Aorta (tissue), 5 donors: ENCODE measurements at places on chromosomes 6 and 20. TPM values are rescaled to one million over a fixed set of nuclear protein-coding genes. Genes with fewer than 3 reads are reported as not detected.

KLC4 gene
- total RNA-seq, result 20.1 TPM

DNA sequence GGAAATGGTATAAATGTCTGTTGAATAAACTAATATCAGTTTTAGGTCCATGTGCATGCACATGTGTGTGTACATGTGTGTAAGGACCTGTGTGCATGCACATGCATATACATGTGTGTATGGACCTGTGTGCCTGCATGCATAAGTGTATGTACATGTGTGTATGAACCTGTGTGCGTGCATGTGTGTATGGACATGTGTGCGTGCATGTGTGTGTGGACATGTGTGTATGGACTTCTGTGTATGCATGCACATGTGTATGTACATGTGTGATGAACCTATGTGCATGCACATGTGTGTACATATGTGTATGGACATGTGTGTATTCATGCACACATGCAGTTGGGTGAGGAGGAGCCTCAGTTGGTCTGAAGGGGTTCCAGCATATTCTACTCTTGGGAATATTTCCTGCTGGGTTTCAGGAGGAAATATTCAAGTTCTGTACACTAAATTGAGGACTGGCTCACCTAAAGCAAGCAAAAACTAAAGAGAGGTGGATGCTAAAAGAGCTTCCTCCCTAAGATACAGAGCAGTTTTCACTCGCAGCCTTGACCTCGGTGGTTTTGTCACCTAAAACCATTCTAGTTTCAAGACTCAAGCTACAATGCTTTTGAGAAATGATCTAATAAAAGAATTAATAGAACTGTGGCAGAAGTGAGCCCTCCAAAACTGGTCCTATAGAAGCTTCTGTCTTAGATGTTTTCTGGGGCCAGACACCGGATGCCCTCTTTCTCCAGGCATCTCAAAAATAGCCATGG, 742.8 kb downstream of the MAFB start:
- H3K4me1 ChIP-seq, result no peaks in the 10 kb centered on the region
- H3K36me3 ChIP-seq, result no peaks in the 10 kb centered on the region
- DNase-seq, result no peak

DNA sequence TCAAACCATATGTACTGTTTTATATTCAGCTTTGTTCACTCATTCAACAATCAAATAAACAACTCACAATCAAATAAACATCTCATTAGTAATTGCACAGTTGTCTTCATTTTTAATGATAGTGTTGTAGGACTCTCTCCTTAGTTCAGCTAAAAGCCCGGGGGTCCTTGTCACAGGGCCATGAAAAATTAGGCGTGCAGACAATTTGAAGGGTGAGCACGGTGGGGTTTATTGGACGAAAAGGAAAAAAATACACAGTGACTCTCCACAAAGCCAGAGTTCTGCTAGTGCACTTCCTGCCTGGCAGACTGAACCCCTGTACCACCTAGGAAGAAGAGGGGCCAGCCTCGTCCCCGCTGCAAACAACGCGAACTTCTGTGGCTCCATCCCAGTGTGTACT, 257.6 kb upstream of the FLRT3 start:
- no peaks in the 10 kb centered on the region for H3K36me3 ChIP-seq
- no peaks in the 10 kb centered on the region for H3K4me1 ChIP-seq
- DNase-seq, result no peak
- H3K4me3 ChIP-seq, result no peak overlapping the region
- no peak overlapping the region for H3K27ac ChIP-seq

ANKRD66 gene
- total RNA-seq, result not detected

DNA sequence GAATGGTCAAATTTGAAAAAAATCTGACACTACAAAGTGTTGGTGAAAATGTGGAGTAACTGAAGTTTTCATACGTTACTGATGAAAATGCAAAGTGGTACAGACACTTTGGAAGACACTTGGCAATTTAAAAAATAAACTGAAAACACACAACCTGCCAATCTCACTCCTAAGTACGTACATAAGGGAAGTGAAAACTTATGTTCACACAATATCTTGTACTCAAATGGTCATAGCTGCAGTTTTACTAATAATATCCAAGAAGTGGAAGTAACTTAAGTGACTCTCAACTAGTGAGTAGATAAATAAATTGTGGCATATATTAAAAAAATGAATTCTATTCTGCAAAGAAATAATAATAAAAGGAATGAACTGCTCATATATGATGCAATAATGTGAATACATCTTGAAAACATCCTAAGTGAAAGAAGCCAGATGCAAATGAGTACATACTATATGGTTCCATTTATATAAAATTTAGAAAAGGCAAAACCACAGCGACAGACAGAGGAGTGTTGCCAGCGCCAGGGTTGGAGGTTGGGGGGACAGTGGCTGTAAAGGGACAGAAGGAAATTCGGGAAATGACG, 198.2 kb downstream of the ERMARD start:
- DNase-seq, result no peak
- H3K36me3 ChIP-seq, result no peaks in the 10 kb centered on the region
- no peaks in the 10 kb centered on the region for H3K4me1 ChIP-seq
- no peaks in the 10 kb centered on the region for H3K27me3 ChIP-seq

DNA sequence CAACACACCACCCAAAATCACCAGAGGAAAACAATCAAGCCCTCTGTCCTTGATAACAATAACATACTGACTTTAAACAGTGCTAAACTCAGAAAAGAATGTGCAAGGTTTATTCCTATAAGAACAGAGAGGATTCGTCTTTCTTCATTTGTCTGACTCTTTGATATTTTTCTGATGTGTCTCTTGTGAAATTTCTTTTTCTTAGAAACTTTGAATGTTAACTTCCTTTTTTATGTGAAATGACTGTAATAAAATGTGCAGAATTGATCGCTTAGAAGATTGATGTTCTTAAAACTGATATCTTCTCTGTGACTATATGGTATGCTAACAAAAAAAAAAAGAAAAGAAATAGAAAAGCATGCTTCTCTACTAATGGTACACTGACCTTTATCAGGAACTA, 947.4 kb upstream of the CITED2 start:
- H3K4me3 ChIP-seq, result no peak overlapping the region
- DNase-seq, result no peak
- no peak overlapping the region for H3K27ac ChIP-seq

DNA sequence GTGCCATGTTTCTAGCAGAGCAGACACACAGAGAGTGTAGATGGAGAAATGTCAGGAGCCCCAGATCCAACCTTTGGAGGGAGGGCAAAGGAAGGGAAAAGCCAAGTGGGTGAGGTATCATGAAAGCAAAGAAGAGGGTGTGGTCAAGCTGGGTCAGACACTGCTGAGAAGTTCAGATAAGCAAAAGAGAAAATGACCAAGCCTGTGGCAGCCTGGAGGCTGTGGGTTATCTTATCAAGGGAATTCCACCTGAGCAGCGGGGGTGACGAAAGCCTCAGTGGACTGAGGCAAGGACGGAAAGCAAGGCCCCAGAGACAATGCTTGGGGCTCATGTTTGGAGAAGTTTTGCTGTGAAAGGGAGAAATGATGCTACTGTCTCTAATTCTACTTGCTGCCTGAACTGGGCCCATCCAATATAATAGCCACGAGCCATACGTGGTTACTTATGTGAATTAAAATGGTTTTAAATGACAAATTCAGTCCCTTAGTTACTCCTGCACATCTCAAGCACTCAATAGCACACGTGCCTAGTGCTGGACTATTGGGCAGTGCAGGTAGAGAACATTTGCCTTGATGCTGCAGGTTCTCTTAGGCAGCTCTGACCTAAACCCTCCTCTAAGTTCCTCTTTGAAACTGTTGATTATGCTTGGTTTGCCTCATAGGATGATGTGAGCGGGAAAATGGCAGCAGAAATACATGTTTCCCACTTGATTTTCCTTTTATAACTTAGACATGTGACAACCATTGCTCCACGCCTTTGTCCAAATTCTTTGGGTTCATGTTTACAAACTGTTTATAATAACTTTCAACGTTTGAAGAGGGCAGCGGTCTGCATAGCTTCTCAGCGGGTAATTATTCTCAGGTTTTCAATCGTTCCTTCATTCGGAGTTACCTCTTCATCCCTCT, 63.7 kb downstream of the SLC22A23 start:
- no peak overlapping the region for H3K27ac ChIP-seq
- no peaks in the 10 kb centered on the region for H3K27me3 ChIP-seq
- no peaks in the 10 kb centered on the region for H3K4me1 ChIP-seq
- no peak for DNase-seq

DNA sequence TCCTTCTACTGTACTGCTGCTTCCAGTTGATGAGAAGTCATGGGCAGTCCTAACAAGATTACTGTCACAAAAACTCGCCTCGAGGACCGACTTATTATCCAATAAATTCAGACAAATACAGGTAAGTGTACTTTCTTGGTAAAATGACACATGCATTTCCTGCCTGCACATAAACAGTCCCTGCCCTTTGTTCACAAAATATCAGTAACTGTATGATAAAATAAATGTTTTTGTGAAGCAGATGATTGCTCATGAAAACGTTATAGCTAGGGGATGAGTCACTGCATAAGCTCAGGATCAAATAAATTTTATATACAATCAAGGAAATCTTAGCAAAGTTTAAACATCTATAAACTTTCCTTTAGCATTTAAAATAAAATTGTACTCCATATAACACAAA, 164.5 kb upstream of the RIPOR2 start:
- H3K4me3 ChIP-seq, result no peak overlapping the region
- H3K36me3 ChIP-seq, result no peaks in the 10 kb centered on the region
- no peak overlapping the region for H3K27ac ChIP-seq
- no peak for DNase-seq
- no peaks in the 10 kb centered on the region for H3K4me1 ChIP-seq
- H3K27me3 ChIP-seq, result no peaks in the 10 kb centered on the region

IL17A gene
- not detected for total RNA-seq

DNA sequence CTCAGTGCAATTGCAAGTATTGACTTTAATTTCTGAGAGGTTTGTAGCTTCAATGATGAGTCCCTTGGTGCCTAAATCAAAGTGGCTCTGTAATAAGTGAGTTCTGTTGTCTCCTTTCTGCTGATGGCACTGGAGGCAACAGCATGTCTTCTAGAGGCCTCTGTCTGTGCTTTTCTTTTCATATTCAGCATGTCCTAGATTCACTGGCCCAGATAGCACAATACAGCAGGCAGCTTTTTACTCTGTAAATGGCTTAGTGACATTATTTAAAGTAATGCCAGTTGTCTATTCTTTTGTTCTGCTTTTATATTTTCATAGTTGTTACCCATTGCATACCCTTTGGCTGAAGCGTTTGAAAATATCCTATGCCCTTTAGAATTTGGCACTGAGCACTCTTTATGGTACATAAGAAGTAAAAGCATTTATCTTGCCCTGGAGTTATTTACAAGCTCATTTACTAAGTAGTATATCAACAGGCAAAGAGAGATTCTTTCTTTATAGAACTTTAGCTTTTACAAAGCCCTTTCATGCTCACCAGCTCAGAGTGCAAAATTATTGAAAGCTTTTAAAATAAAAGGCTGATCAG, 271.5 kb upstream of the KCNQ5 start:
- H3K4me1 ChIP-seq, result no peaks in the 10 kb centered on the region
- H3K36me3 ChIP-seq, result no peaks in the 10 kb centered on the region
- no peak overlapping the region for H3K4me3 ChIP-seq

DNA sequence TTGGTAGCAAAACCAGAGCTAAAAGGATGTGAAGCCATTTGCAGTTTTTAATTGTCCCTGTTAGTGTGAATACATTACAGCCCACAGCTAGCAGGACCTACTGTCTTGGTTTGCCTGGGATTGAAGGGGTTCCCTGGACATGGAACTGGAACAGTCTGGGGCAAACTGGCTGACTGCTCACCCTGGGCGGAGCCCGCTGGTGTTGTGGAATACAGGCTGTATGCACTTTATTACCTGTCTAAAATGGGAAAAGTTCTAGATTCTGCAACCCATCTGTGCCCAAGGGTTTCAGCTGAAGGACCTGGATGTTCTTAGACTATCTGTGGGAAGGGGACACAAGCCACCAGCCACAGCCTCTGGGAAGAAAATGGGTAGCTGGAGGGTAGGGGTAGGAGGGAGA, 12.2 kb upstream of the CDKN1A start:
- H3K4me1 ChIP-seq, result no peaks in the 10 kb centered on the region
- H3K27me3 ChIP-seq, result no peaks in the 10 kb centered on the region
- no peak overlapping the region for H3K27ac ChIP-seq
- no peak overlapping the region for H3K4me3 ChIP-seq
- no peak for DNase-seq

DNA sequence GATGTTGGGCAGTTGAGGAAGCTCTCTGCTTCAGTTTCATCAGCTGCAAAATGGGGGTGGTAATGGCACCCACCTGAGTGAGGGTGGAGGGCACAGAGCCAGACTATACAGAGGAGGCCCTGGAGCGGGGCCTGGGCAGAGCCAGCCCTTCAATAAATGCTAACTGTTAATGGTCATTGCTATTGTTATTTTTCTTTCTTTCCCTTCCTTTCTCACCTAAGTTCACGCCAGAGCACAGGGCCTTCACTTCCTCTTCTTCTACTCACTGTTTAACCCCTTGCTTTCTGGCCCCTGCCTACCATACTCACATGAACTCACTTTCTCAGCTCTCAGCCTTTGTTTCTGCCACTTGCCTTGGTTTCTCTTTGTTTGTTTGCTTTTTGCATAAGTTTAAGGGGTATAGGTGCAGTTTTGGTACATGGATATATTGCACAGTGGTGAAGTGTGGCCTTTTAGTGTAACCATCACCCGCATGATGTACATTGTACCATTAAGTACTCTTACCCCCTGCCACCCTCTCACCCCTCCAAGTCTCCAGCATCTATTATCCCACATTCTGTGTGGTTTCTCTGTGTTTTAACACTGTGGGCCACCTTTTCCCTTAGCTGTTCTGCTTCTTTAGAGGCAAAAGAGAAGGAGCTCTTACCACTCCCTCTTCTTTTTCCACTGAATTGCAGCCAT, 7.5 kb upstream of the RREB1 start:
- H3K27me3 ChIP-seq, result no peaks in the 10 kb centered on the region
- no peaks in the 10 kb centered on the region for H3K4me1 ChIP-seq

SPATA25 gene
- total RNA-seq, result 2.9 TPM

PARD6B gene
- 1.2 TPM for total RNA-seq

DEFB110 gene
- not detected for total RNA-seq

STX11 gene
- total RNA-seq, result 6.5 TPM

DNA sequence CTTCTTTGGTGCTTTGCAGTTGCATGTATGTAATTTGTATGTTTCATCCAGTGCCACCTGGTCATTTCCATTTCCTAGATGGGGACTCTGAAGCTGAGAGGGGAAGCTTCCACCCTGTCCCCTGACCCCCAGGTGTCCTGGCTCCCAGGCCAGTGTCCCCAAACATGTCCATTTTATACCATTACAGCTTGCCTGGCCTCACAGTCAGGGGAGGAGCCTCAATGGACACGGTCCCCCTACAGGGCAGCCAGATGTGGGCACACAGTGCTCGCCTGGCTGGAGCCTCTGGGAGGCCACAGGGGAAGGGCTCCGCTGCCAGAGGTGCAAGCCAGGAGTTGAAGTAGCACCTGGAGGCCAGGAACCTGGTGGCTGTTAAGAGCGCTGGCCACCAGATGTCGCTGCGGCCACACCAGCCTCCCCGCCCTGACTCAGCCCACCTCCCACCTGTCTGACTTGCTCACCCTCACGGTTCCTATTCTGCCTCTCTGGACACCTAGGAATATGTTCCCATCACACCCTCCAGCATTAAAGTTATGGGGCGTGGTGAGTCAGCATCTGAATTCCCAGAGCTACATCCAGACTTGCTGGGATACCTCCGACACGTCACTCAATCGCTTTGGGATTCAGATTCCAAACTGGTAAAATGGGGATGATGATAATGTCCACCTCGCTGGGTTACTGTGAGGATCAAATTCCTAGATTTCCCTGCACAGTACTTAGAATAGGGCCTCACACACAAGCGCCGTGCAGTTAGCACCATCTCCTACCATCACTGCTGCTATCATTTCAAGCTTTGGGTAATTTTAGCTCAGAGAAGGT, 107.4 kb downstream of the SULF2 start:
- no peak for DNase-seq
- no peaks in the 10 kb centered on the region for H3K27me3 ChIP-seq
- H3K36me3 ChIP-seq, result no peaks in the 10 kb centered on the region
- H3K4me3 ChIP-seq, result no peak overlapping the region
- no peaks in the 10 kb centered on the region for H3K4me1 ChIP-seq

HEY2 gene
- 23.9 TPM for total RNA-seq
